Nucleus accumbens (tissue), 56 donors: ENCODE measurements at places on chromosomes 5 and 9.

DNA sequence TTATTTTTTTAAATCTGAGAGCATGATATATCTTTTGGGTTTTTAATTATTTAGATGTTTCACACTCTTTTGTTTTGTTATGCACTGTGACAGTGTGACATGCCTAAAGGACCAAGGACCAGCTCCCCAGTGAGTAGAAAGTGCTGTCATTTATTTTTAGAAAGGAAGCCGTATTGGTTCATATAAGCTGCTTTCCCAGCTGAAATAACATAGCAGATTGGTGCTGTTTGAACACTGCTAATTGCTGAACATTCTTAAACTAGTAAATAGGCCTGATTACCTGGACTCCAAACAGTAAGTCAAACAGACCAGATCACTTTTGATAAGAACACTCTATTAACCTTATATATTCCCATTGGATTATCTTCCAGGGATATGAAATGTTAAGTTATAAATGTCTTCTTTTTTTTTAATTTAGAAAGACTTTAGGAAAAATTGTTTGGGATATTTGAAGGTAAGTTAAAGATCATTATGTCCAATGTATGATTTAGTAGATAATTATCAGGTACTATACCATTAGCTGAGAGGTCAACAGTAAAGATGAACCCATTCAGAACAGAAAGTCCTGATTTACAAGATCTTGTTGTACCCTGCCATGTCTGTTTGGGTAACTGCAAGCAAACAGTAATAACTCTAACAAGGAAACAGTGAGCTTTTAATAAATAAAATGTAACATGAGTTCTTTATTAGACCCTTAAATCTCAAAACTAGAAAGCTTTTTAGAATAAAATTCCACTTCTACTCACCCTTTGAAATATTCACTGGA is 27.8 kb upstream of the ELL2 start:
- no peak for DNase-seq

DNA sequence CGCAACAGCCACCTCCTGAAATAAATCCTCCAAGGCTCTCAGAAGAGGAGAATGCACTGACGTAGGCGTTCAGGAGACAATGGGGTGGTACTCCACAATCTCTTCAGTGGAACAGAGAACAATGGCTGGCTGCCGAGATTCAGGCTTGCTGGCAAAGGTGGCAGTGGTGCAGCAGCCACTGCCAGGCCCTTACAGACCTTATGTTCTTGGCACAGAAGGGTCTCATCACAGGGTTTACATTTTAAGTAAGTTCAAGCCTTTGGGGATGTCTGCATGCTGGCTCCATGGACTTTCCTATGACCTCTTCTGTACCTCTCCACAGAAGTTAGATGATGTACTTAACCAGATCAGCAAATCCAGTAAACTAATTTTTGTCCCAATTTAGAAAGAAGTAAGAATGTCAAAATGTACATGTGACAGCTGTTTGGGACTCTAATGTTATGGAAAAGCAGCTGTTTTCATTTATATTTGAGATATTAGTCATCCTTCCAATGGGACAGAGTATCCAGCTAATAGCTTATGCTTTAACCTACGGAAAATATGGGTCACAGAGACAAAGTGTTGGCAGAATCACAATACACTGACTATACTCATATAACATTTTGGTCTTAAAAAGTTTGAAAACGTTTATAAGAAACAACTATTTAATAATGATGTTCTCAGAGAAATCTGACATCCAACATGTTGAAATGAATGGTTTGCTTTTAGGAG is 180.9 kb downstream of the MAPKAP1 start:
- peak; percentile 14 for DNase-seq

GRCh38 chr5:142613271-142613671 is 72.6 kb downstream of the FGF1 start:
- no peak for DNase-seq

GRCh38 chr5:158223054-158223600 is 364.2 kb upstream of the CLINT1 start:
- no peak for DNase-seq

- no peak for DNase-seq
Measured at GRCh38 chr9:113393281-113393680, 7.8 kb downstream of the ALAD start.

DNA sequence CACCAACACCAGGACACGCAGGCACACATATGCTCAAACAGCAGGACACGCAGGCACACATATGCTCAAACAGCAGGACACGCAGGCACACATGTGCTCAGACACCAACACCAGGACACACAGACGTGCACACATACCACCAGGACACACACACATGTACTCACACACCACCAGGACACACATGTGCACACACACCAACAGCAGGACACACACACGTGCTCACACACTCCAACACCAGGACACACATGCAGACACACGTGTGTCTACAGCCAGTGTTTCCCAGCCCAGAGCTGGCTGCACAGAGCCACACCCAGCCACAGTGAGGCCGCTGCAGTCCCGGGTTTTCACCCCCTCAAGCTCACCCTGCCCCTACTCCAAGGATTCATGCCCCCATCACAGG is 25.0 kb upstream of the SLC12A7 start:
- no peak for DNase-seq

GRCh38 chr9:92385477-92385876 is 18.9 kb downstream of the OGN start:
- DNase-seq: no peak

DNA sequence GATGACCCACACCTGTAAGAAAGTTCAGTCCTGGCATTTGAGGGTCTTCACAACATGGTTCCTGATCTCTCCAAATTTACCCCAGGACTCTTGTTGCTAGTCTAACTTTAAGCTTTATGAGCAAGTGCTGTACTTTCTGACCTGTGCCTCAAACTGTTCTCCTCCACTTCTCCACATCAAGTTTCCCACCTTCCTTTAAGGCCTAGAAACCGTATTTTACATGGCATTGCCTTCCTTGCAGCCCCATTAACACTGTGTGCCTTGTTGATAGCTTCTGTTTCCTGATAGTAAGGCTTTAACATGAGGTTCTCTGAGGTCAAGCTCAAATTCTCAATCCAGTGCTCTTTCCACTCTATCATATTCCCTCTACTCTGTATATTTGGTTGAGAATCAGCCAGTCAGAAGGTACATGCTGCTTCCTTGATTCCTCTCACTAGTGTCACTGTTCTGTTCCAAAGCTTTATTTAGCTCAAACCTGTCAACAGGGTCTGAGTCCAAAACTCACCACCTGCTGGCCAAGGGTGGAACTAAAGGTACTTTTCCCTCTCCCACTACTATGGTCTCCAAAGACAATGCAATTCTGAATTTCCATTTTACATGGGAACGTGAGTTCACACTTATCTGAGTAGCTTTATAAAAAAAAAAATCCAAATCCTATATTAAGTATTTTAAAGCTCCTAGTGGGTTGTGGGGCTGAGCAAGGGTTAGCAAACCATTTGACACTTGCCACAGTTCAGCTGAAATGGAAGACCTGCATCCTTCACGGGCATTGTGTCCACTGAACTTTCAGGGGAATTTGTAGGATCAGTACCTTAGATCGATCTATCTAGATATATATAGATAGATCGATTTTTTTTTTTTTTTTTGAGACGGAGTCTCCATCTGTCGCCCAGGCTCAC is 21.1 kb downstream of the VCP start:
- no peak for DNase-seq

- no peak for DNase-seq
Measured at GRCh38 chr9:77575785-77576184, 72.3 kb downstream of the GNA14 start.

- DNase-seq: no peak
Measured at GRCh38 chr5:13553896-13554295, 390.6 kb downstream of the DNAH5 start.

DNA sequence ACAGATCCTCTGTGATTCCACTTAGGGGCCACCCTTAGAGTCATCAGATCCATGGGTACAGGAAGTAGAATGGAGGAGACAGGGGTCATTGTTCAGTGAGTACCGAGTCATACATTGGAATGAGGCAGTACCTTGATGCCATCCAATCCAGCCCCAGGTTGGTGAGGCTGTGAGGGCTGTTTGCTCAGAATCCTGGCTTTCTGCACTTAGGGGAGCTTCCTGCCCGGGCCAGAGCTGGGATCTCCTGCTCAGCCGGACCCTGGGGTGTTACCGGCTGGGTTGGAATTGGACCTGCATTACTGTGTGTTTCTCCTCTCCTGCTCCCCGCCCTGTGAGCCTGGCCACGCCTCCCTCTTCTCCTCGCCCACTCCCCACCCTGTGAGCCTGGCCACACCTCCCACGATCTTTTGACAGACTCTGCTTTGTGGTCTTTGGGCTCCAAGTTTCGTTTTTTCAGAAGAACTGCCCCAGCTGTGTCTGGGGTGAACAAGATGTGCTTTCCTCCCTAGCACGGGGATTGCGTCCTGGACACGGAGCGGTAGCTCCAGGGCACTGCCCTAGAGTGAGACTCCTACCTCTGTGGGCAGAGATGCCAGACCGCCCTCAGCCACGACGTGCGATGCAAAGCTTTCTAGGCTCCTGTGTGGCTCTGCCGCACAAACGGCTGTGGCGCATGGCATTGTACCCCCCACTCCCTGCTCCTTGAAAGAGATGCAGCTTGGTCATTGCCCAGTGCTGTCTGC is 15.4 kb downstream of the TRAF2 start:
- DNase-seq: no peak

DNA sequence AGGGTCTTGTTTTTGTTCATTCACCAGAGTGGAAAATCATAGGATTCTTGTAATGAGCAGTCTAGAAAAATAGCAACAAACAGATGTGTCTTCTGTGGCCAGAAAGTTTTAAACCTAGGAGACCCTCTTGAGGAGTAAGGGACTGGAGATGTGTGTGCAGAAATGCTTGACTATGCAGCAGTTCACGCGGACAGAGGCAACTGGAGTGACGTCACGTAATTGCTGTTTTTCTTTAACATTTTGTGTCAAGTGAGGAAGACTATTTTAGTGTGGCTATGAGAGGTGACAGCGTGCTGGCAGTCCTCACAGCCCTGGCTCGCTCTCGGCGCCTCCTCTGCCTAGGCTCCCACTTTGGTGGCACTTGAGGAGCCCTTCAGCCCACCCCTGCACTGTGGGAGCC is 163.1 kb upstream of the PTCH1 start:
- DNase-seq: no peak

DNA sequence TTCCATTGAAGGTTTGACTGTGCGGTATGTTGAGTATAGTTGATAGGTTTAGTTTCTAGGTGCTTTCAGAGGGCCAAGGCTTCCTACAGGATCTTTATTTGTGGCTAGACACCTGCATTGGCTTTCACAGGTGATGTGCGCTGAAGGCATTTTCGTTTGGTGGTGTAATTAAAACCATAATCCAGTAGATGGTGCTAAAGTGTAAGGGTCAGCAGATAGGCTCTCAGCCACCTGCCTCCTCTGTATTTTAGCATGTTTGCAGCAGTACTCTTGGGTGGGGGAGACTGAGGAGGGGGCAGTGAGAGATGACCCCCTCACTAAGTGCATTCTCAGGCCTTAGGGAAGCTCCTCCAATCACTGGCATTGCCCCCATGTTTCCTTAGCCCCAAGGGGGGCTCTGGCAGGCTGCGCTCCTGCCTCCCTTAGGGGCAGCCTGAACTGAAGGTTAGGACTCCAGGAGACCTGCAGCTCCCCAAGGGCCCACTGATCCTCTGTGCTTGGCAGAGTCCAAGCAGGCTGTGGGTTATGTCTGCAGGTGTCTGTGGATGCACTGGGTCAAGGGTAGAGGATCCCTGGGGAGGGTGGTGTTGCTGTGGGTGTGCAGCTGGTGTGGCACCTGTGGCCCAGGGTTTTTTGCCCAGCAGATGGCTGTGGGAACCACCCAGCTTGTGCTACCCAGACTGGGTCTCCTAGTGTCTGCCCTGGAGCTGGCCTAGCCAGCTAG is 23.4 kb downstream of the CDK20 start:
- DNase-seq: no peak

- DNase-seq: no peak
Measured at GRCh38 chr9:34386656-34387055, 10.0 kb upstream of the MYORG start.

DNA sequence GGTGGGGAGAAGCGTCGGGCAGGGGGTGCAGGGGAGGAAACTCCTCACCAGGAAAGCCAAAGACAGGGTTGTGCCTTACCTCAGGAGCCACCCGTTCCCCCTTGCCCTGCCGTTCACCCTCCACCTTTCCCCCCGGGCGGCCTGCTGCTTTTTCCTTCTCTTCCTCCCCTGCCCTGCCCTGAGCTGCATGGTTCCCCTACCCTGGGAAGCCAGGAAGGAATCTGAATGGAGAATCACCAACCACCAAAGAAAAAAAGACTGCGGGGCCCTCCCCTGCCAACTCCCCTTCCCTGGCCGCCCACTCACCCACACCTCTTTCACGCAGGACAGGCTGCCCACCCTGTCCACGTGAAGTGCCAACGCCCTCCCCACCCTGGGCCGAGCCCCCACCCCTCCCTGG is 820 bp upstream of the NFX1 start:
- DNase-seq: peak; percentile 39

DNA sequence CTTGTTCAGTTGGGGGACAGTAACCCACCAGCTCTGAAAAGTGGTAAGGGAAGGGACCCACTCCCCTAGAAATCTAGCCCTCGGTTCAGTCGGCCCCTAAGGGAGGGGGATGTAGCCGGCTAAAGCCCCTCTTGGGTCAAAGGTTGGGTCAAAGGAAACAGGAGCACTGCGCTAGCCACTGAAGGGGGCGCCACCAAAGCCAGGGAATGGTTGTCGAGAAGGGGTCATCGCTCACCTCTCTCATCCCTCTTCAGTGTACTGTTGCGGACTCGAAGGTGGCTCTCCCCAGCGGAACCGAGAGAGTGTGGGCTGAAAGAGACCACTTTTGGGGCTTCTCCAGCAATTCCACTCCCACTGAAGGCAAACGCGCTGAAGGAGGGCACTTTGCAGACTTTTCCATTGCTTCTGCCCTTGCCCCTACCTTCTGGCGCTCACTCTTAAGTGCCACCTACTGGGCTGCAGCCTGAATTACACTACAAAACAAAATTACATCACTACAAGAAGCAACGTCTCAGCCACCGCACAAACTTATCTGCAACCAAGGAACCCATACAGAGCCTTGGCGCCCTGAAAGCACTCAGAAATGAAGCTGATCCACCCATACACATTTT is 396.9 kb downstream of the PDE4D start:
- DNase-seq: no peak

DNA sequence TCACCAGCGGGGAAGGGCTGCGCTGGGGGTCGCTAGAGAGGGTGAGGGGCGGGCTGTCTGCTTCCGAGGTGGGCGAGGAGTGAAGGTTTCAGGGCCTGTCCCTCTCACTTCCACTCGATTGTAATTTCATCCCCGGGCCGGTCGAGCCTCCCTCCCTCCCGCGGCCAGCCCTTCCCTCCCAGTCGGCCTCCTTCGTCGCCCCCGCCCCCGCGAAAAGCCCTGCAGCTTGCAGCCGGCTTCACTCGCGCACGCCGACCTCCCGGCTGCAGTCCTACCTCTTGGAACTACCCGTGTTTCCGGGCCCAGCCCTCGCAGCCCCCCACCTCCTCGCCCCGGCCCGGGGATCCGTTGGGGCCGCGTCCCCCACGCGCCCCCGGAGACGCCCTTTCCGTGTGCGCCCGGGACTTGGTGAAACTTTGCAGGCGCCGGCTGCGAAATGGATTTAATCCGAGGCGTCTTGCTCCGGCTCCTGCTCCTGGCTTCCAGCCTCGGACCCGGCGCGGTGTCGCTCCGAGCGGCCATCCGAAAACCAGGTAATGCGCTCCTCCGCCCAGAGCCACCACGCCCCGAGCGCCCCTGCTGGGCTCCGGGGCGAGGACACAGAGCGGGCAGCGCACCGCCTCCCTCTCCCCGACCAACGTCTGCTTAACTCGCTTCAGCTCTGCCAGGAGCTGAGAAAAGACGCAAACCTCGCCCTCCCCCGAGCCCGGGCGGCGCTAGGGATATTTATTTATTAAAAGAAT is at the start of gene EGFLAM:
EGFLAM (plus strand) TSS at position 241 of the 743 bp plus-strand sequence; CDS start at position 437, 196 bp downstream.
- DNase-seq: no peak
